SIG-M5 (cell line): ENCODE measurements at places on chromosomes 3 and 15.

DNA sequence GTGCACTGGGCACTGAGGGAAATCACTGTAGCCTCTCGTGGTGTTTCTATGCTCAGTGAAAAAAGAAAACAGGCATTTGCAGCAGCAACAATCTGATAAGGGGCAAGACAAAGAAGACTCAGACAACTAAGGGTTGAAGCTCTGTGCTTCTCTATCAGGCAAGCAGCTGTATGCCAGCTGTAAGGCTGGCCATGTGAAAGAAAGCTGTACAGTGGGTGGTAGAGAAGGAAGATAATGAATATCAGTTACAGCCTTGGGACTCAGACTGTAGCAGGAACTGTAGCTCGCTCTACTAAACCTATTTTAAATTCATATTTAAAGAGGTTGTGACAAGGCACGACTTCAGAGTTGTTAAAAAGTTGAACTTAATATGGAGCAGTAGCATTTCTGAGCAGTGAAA is 76.3 kb downstream of the VGLL3 start:
- DNase-seq = no peak

- no peak for DNase-seq
These were observed 25.1 kb upstream of the CSTA start for GRCh38 chr3:122299872-122300460.

GRCh38 chr3:138449490-138449889 is 15.1 kb downstream of the ESYT3 start:
- DNase-seq = no peak

- no peak for DNase-seq
These were observed 31.6 kb upstream of the OR5H6 start for GRCh38 chr3:98232489-98232888.

DNA sequence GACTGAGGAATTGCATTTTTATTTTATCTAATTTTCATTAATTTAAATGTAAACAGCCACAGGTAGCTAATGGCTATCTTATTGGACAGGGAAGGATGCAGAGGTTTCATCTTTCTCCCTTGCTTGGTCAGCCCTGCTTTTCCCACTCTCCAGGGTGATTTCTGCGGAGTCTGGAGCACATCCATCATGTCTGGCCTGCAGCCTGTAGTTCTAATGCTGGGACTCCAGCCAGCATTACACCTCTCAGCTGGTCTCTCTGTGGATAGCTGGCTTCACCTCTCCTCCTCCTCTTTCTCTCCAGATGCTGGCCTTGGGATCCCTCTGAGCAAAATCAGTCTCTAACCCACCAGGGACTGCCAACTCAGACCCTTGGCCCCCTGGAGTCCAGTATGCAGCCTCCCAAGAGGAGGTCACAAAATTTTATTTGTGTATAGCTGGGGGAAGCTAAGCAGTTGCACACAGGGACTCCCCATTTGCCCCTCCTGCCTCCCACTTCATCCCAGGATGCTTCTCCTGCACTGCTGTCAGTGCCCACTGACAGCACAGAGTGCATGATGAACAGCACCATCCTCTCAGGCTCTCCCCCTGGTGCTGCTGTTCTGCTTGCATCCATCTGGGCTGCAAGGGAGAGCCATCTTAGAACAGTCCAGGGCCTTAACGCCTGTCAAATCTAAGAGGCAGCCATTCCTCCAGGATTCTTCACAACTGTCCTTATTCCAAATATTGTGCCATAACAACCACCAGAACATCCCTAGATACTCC is 1.7 kb downstream of the BFSP2 start:
- DNase-seq = no peak

GRCh38 chr15:59420108-59420507 is 17.9 kb upstream of the FAM81A start:
- no peak for DNase-seq

DNA sequence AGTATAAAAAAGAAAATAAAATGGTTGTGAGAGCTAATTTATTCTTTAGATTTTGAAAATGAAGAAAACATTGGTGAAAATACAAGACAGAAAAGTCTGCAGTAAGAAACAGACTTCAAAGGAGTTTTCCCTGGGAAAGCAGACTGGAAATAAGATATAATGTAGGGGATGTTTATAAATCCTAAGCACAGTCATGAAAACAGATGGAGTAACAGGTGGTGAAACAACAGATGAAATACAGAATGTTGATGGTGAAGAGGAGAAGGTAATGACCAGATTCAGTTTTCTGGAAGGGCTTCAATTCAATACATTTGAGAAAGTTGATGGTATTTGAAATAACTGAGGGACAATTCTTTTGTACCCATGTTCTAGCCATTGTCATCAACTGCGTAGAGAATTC is 353.9 kb downstream of the CHL1 start:
- DNase-seq = no peak

- no peak for DNase-seq
These were observed 577.0 kb upstream of the MDFIC2 start for GRCh38 chr3:70889162-70890019.

DNA sequence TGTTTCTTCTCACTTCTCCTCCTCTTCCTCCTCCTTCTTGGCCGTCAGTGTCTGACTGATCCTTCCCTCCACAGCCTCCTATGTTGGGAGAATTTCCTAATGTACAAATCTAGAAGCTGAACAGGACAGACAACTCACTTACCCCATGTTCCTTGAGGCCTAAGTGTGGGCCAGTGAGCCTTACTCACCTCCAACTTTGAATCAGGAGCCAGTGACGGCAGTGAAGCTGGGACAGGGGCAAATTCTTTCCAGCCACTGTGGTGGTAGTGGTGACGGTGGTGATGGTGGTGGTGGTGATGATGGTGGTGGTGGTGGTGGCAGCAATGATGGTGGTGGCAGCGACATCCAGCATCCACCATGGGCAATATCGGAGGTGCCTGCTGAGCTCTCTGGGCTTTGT is 166.3 kb downstream of the FAM43A start:
- DNase-seq = no peak

- DNase-seq = no peak
These were observed 28.8 kb downstream of the SMAD3 start for GRCh38 chr15:67094001-67094826.

GRCh38 chr3:124926426-124927101 is 8.0 kb downstream of the MUC13 start:
- peak; percentile 3 for DNase-seq

- no peak for DNase-seq
These were observed 30.4 kb upstream of the ALDH1A3 start for GRCh38 chr15:100849021-100849854.

- no peak for DNase-seq
These were observed 315.9 kb upstream of the TGFBR2 start for GRCh38 chr3:30290479-30290878.

- no peak for DNase-seq
These were observed 153.8 kb upstream of the AZI2 start for GRCh38 chr3:28502397-28502937.

DNA sequence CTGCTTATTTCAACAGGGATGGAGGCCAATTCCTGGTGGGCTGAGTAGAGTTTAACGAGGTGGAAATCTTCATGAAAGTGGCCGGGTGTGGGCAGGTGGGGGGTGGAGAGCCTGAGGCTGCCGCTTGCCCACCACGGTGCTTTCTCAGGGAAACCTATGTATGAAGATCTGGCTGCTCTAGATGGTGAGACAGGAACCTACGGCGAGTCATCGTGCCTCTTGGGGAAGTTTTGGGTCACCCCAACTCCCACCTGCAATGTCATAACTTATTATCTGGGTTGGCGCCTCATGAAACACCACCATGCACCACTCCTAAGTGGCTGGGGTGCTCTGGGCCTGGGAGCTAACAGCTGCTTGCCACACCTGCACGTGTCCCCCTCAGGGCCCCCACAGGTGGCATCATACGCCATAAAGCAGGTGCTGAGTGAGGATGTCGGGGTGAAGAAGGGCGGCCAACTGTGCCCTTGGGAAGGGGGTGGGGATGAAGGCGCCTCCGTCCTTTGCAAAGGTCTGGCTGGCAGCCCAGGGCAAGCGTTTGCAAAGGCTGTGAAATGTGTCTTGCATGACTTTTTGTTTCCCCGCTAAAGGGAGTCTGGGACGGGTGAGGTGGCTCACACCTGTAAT is 27.9 kb upstream of the SNRPA1 start:
- DNase-seq = no peak

GRCh38 chr3:105293441-105293840 is 73.3 kb upstream of the ALCAM start:
- no peak for DNase-seq

DNA sequence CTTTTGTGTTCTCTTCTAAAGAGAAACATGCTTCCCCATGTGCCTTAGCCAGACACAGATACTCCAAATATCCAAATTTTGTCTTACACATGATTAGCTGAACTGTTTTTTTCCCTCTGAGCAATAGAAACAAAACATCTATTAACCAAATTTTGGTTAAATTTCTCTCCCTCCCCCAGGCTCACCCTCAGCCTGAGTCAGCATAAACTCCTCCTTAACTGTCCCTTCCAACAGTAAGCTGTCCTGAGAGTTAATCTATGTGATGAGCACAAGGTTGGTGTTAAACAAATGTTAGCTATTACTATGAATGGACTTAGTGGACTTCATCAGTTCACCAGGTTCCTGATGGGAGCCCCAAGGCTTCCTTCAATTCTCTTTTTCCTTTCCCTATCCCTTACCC is 108.5 kb downstream of the RSL24D1 start:
- DNase-seq = no peak

GRCh38 chr3:52770496-52771333 is at the start of gene NEK4:
TSS of gene NEK4 (minus strand) at chr3:52770940. CDS start at chr3:52770746, 194 bp downstream.
- DNase-seq = peak; percentile 53

GRCh38 chr15:89578146-89578545 is 2.9 kb downstream of the TICRR start:
- no peak for DNase-seq

- DNase-seq = no peak
These were observed 764.8 kb upstream of the CADM2 start for GRCh38 chr3:84194029-84194428.

DNA sequence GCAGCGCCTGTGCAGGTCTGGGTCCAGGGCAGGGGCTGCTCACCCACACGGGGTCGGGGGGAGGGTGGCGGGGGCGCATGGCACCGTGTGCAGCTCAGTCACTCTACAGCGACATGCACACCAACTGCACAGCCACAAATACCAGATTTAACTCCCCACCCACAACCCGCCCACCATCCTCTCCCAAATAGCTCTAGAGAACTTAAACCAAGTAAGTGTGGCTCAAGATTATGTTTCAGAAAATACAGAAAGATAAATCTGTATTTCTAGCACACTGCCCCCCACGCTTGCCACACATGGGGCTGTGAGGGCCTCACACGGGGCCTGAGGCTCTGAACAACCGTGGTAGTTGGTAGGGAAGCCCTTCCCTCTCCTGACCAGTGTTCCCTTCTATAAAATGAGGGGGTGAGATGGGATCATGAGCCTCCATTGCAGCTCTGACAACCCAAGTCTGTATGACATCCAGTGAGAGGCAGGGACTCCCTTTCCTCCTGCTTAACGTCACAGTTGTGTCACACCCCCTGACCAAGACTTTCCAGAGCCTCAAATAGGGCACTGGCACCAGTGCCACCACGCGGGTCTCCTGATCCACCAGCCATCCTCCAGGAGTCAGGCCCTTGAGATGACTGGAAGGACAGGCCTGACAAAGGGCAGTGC is 23.1 kb downstream of the POC1A start:
- DNase-seq = no peak

GRCh38 chr15:40762919-40763800 is 708 bp upstream of the GCHFR start:
- no peak for DNase-seq

- DNase-seq = no peak
These were observed 26.4 kb downstream of the RSL24D1 start for GRCh38 chr15:55170361-55170760.

DNA sequence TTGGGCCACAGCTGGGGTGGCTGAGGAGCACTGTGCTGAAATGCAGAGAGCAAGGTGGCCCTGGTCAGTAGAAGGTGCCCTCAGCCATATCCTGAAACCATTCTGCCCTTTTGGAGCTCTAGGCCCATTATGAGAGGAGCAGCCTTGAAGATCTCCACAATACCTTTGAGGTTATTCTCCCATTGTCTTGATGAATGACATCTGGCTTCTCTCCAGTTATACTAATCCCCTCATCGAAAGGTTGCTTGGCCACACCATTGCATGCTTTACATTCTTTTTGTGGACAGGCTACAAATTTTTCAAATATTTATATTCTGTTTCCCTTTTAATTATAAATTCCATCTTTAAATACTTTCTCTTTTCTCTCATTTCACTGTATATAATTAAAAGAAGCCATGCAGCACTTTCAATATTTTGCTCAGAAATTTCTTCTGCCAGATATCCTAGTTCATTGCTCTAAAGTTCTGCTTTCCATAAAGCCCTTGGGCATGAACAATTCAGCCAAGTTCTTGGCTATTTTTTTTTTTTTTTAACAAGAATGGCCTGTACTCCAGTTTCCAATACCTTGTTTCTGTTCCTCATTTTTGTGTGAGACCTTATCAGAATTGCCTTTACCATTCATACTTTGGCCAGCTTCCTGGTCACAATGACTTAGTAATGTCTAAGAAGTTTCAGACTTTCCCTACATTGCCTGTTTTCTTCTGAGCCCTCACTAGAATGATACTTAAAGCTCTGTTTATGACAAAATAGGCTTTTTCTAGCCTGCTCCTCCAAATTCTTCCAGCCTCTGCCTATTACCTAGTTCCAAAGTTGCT is 138.9 kb upstream of the SGO1 start:
- no peak for DNase-seq

GRCh38 chr15:52661909-52662308 is 17.3 kb downstream of the ATOSA start:
- no peak for DNase-seq

GRCh38 chr15:55681631-55682030 is 61.3 kb downstream of the PRTG start:
- DNase-seq = no peak

DNA sequence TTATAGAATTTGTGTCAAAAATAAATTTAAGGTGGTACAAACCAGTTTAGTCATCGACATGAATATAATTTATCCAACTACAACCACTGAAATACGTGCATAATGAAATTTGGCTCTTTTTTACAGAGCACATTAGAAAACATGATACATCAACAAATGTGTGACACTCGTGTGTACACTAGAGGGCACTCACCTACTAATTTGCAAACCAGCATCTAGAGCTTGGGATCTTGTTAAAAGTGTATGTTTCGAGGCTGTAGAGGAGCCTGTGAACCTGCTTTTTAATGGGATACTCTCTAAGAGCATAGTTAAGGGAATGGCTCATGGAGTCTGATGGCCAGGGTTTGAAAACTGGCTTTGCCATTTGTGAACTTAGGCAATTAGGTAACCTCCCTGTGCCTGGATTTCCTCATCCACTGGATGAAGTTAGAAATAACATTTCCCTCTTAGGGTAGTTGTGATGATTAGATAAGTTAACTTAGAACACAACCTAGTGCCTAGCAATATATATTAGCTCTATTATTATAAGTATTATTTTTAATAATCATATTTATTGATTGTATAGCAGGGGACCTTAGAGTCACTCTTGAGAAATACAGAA is 8.8 kb upstream of the CPOX start:
- no peak for DNase-seq

DNA sequence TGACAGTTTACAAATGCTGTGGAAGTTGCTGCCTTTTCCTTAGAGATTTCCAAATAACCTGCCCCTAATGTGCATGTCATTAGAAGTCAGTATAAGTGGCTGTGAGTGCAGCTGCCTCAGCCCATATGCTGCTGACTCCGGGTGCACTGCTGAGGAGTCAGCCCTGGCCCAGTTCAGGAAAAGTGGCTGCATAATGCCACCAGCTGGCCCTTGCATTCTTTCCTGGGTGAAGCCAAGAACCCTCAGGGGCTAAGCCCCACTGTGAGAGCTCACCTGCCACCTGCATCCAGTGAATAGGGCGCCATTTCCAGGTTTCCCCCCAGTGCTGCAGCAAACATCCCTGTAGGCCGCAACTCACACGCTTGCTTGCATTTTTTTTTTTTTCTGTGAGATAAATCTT is 139.9 kb downstream of the TJP1 start:
- no peak for DNase-seq

- no peak for DNase-seq
These were observed 214.1 kb upstream of the CTNNB1 start for GRCh38 chr3:40985195-40985594.
